ENCODE measurements at places on chromosomes 2 and 18.
A peak's percentile ranks its signal among the peaks of the same experiment; 100 is the strongest.

DNA sequence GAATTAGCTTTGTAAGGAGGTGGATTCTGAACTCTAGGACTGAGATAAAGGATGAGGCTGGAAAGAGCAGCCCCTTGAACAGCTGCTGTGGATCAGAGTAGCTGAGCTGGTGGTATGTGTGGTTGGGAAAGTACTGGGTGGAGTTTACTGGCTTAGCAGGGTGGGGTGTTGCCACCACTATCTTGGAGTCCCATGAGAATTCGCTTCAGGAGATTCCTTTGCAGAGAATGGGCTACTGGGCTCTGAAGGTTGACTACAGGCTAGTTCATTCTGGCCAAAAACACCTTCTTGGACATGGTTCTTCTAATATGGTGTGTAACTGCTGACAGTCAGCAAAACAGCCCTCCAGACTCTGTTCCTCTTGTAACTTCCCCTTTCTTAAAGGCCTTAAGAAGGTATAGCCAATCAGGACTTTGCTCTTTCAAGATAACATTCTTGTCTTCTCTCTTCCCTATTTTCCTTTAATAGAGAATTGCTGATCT, 52.7 kb downstream of the TET3 start:
- no peak for DNase-seq

GRCh38 chr2:74186038-74186437, 7.4 kb upstream of the MOB1A start:
- no peak for DNase-seq

GRCh38 chr2:150486539-150487484, 655 bp downstream of the RND3 start:
- peak; percentile 35 for DNase-seq

GRCh38 chr2:158407031-158407430, 49.5 kb downstream of the CCDC148 start:
- no peak for DNase-seq

DNA sequence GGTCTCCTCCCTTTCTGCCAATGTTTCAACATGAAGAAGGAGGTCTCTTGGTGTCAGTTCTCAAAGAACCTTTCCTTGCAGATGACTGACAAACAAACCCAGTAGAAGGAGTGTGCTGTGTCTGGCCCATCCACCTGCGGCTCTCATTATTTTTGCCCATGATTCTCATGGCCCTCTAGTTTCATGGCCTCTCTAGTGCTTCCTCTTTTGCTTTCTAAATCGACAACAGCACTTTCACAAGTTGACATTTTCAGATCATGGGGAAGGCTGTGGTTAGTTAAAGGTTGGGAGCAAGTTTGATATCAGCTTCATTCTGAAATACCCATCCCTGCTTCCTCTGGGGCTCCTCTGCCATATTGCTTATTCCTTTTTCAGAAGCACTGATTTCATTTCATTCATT, 805.2 kb downstream of the SLC4A3 start:
- DNase-seq: no peak

DNA sequence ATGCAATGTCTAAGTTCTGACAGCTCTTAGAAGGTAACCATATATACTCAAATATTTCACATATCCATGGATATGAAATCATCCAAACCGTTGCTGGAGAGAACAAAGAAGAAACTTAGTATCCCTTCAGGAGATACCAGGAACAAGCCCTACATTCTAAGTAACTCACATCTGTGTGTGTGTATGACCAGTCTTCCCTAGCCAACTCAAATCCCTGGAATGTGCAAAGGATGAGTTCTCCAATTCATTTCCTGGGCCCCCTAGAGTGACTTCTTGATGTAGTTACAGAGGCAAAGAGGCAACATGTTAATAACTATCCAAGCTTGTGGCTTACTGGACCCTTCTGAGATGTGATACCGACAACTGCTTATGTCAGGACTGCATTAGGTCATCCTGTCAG, 20.1 kb downstream of the TPGS2 start:
- DNase-seq: no peak

GRCh38 chr2:149819356-149819957, 231.9 kb upstream of the MMADHC start:
- DNase-seq: no peak

GRCh38 chr18:34951625-34952379, 89.4 kb upstream of the MAPRE2 start:
- DNase-seq: no peak

GRCh38 chr18:55579501-55580270, 8.3 kb downstream of the TCF4 start:
- DNase-seq: no peak

DNA sequence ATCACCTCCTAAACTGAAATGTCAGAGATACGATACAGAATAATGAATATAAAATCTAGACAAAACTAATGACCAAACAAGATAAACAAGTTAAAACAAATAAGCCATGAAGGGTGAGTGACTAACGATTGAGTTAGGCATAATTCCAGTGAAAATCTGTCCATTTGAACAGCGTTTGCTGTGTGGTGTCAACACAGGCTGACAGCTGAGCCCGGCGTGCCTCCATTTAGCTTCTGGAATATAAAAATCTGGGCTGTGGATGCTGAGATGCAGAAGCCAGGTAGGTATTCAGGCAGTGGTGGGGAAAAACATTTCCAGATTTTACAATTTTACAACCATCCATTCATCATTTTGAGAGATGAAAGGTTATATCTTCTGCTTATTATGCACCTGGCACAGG, 2041.4 kb upstream of the CELF4 start:
- no peak for DNase-seq

DNA sequence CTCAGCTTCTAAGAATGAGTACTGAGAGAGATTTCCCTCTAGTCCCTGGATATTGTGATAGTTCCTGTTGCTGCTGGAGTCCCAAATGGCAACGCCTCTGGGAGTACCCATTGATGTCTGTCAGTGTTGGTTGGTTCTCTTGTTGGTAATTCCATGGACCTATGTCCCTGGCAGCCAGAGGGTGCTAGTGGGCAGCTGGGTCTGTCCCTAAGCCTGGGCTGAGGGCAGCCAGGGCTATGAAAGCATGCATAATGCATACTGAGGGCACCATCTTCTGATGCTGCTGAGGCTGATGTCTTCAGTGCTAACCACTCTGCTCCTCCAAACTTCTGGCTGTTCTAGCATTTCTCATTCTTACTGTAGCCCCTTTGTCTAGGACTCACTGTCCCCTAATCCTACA, 35.9 kb downstream of the NABP1 start:
- DNase-seq: no peak

- no peak for DNase-seq
These were observed 1.1 kb downstream of the LMAN1 start for GRCh38 chr18:59357928-59358327.

DNA sequence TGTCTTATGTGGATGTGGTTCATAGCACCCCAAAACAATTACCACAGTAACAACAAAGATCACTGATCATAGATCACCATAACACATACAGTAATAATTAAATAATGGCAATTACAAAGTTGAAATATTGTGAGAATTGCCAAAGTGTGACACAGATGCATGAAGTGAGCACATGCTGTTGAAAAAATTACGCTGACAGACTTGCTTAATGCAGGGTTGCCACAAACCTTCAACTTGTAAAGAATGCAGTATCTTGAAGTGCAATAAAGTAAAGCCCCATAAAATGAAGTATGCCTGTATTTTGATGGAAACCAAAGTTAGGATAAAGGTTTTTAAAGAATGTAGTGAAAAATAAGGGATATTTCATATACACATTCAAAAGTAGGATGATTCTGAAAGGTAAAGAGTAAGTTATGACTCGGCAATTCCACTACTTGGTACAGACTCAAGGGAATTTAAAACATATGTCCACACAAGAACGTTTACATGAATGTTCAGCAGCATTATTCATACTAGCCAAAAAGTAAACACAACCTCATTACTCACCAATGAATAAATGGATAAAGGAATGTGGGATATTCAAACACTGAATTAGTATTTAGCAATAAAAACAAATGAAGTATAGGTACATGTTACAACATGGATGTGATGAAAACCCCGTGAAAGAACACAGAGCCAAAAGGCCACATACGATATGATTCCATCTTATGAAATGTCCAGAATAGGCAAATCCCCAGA, 61.6 kb downstream of the SCN9A start:
- no peak for DNase-seq

DNA sequence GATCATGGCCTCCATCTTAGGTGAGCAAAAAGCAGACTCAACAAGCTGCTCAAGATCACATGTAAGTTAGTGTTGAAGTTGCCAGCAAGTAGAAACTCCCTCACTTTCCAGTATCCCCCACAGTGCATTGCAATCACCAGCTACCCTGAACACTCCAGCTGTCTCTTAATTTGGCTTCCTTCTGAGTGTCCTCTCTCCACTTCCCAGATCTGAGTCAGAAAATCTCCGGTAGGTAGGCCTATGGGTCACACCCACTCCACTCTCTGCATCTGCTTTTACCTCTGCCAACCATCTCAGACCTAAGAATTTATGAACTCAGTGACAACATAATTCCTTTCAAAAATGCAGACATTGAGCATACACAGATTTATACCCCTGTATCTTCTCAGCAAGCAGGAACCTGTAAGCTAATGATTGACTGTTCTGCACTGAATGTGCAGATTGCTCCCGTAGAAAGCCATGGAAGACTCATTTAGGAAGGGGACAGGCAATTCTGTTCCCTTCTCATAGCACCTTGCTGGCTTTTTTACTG, 656.9 kb downstream of the EPHA4 start:
- no peak for DNase-seq

- no peak for DNase-seq
These were observed 118.8 kb downstream of the SETBP1 start for GRCh38 chr18:44799382-44799906.

- no peak for DNase-seq
These were observed 88.8 kb upstream of the DNMT3A start for GRCh38 chr2:25430556-25430955.

All from left renal pelvis (tissue), 4 donors.